Hindlimb muscle (tissue), 1 donor: ENCODE measurements at places on chromosomes 7 and 10.

GRCh38 chr7:22561321-22561811, 61.4 kb upstream of the STEAP1B start:
- DNase-seq: peak; percentile 85

GRCh38 chr7:23893942-23894891, 184.2 kb downstream of the STK31 start:
- DNase-seq: no peak

DNA sequence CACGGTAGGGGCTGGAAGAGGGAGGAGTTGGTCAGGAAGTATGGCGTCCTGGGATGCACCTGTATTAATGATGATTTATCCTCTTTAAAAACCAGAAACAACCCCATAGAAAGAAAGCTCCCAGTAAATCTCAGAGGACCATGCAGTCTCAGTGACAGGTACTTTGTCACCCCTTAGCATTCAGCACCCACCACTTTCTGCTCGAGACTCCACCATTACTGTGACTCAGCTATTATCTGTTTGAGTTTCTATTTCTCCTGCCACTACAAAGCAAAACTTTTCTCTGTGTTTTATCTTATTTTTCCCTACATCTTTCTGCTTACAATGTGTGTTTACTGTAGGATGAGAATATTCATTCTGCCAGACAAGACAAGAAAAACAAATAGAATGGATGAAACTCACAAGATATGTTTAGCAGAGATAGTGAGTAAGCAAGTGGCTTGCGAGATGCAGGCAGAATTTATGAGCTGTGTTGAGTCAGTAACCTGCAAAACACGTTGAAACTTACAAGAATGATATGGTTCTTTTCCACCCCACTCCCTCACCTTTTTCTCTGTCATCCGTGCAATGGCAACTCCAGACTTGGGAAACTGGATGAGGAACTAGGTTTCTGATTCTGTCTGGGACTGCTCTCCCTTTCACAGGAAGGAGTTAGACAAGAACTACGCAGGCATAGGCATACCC, 127.1 kb downstream of the AOAH start:
- no peak for DNase-seq

DNA sequence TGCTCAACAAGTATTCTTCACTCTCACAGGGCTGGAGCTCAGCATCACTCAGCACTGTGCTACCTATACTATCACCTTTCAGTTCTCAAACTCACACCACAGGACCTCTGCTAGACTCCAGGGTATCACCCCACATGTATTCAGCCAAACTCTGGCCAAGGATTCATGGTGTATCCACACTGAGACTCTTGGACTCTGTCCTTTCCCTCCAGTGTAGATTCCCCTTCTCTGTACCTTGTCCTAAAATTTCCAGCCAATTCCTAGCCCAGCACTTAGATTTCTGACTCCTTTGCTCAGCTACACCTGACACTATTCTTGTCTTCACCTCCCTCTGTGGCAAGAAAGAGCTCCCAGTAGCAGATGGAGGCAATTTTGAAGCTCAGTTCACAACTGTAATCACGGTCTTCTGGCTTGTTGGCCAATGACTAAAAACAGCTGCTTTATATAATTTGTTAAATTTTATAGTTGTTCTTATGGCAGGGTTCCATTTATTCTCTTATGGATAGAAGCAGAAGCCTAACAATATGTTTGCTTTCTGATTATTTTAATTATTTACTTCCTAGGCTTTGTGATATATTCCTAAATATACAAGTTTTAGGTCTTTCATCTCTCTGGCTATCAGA, 258.8 kb downstream of the THSD7A start:
- no peak for DNase-seq

- no peak for DNase-seq
Observed at GRCh38 chr7:122327969-122328368, 23.4 kb upstream of the FEZF1 start.

DNA sequence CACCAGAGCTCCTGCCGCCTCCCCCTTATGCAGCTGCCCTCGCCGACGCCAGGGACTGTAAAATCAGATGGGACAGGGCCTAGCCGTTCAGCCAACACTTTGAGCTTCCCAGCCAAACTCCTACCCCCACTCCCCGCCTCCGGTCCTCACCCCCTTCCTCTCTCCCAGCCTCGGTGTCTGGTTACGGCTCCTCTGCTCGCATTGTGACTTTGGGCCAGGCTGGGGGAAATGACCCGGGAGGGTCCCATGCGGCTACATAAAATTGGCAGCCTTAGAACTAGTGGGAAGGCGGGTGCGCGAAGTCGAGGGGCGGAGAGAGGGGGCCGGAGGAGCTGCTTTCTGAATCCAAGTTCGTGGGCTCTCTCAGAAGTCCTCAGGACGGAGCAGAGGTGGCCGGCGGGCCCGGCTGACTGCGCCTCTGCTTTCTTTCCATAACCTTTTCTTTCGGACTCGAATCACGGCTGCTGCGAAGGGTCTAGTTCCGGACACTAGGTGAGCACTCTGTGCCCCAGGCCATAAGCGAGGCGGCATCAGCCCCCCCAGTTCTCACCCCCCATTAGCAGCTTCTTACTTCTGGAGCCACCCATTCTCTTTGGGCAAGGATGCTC, at the start of gene KAZALD1:
KAZALD1 (plus strand) TSS at position 366 of the 608 bp plus-strand sequence. CDS start 604 bp downstream, outside the sequence.
- peak; percentile 96 for DNase-seq

DNA sequence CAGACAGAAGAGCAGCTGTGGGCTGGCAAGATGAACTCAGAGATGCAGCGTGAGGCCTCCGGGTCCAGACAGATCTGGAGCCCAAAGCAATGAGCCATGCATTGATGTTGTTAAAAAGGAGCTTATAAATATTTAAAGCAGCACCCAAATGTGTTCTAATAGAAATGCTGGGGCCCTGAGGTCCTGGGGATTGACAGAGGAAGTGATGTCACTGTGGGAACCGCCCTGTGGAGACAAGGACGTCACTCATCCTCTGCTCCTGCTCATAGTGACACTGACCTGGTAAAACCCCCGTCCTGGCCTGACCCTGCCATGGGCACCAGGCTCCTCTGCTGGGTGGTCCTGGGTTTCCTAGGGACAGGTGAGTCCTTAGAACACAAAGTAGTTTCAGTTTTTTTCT, 197.0 kb upstream of the PRSS58 start:
- DNase-seq: no peak

- no peak for DNase-seq
Observed at GRCh38 chr7:43076189-43076605, 36.2 kb upstream of the HECW1 start.

DNA sequence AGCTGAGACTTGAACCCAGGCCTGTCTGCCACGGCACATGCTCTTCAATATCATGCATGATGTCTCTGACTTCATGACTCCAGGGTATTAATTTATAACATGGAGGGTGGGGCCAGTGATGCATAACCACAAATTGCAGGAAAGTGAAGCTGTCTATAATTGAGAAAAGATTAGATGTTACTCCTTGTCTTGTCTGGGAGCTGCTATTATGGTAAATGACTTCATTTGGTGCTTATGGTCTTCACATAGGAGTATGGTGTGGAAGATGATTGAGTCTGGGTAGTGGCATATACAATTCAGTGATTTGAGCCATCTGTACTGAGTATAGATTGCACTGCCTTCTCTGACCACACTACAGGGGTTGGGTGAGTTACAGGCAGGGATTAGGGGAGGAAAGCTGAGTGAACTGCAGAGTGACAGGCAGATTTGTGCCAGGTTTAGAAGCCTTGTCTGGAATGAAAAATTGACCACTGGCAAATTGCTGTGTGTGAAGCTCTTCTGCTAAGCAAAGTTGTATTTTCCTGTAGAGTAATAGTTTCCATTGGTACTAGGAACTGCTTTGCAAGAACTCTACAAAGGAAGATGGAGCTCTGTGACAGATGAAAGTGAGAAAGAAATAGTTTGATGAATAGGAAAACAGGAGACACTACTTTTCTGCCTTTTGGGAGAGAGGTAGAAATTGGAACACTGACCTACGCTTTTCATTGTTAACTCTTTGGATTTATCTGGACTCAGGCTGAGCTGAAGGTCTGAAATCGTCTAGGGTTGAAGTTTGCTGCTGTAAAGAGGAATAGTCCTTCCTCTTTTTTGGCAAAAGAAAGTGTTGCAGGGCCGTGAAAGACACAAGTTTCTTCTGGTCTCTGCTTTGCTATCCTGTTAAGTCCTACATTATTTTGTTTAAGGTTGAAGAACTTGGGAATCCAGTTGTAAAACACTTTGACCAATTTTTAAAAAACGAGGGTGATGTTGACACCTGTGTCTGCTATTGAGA, 2.7 kb downstream of the SND1 start:
- no peak for DNase-seq

- DNase-seq: no peak
Observed at GRCh38 chr7:132553031-132553430, 23.2 kb downstream of the PLXNA4 start.

- no peak for DNase-seq
Observed at GRCh38 chr10:92732958-92733357, 43.2 kb downstream of the HHEX start.

- no peak for DNase-seq
Observed at GRCh38 chr10:13773043-13773442, 186.3 kb downstream of the PRPF18 start.

DNA sequence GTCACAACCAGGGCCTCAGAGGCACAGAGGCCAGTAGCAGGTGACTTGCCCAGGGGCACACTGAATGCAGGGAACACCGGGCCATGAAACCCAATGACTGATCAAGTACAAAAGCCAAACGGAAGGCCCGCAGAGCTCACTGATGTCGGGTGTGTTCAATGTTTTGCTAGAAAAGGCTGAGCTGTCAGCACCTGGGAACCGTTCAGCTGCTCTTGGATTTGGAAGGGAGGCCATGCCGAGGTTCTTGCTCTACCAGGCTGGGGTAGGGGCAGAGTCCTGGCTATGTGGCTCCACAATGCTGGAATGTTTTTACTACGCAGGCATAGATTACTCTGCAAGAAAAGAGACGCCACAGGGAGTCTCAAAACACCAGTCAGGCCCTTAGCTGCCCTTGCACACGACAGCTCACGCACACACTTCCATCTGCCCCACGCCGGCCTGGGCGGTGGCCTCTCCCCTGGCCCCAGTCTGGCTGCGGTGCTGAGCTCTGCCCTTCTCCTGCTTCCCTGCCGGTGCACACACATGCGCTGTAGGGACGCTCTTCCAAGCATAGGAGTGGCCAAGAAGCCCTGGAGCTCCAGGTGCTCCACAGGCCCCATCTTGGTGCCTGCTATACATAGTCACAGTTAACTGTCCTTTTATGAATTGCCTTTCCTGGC, 79.9 kb downstream of the ZRANB1 start:
- DNase-seq: no peak

GRCh38 chr7:133691727-133692610, 435.2 kb upstream of the LRGUK start:
- DNase-seq: no peak

GRCh38 chr10:60511477-60512229, 122.0 kb upstream of the ANK3 start:
- DNase-seq: no peak

DNA sequence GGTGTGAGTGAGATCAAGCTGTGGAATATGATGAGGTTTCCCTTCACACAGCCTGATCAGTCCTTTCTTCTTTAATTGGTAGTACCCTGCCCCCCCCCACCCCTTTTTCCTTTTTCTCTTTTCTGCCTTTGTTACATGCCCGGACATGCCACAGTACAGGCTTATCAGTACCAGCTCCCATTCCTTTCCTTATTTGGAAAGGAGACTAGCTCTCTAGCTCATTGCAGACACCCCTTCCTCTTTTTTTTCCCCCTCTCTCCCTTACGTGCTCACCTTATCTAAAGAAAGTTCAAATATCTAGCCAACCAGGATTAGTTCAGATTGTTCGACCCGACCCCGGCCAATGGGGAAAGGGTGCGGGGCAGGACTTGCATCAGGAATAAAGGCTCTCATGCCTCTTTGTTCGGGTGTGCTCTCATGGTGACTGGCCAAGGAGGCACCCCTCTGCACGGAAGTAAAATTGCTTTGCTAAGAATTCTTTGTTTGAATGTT, 230.4 kb downstream of the ACTR3B start:
- no peak for DNase-seq

- DNase-seq: no peak
Observed at GRCh38 chr10:120559800-120560199, 102.8 kb downstream of the PLPP4 start.

DNA sequence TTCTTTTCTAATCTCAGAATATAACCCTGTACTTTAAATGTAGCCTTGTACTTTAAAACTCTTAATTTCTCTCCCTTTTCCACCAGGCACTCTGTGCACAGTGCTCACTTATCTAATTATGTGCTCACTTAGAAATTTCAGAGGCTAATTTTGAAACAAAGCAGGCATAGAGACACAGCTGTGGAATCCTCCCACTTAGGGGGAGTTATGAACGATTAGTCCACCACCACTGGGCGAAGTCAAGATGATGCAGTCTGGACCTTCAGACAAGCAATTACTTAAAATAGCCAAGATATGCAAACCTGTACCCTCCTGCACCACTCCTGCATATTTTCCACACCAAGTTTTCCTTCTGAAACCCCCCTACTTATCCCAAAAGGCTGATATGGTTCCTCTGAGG, 143.0 kb downstream of the STK31 start:
- DNase-seq: no peak

- no peak for DNase-seq
Observed at GRCh38 chr10:72267381-72267780, 6.3 kb upstream of the DDIT4 start.

DNA sequence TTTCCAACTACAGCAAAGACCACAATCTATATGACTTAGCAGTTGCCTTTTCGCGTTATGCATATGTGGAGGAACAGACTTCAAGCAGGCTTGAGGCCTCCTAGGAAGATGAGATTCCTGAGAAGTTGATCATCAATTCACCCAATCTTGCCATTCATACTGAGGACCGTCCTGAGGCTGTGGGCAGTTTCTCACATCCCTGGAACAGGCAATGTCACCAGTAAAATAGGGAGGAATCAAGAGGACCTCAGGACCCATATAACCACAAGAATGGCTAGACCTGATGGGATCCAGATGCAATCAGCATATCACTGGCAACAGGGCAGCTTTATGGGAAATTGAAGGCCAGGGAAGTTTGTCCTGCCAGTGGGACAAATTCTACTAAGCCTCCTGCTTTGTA, 17.3 kb downstream of the KDM7A start:
- DNase-seq: no peak

DNA sequence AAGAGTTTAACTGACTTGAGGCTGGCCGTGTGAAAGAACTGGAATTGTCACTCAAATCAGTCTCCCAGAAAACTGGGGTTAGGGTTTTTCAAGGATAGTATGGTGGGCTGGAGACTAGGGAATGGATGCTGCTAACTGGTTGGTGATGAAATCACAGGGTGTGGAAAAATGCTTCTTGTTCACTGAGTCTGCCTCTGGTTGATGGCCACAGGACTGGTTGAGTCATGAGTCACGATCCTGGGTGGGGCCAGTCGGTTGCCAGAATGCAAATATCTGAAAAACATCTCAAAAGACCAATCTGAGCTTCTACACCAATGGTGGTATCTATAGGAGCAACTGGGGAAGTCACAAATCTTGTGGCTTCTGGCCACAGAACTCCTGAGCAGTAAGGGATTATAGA, 16.3 kb upstream of the BAMBI start:
- DNase-seq: no peak

- DNase-seq: no peak
Observed at GRCh38 chr10:1498746-1499358, 238.5 kb downstream of the ADARB2 start.

DNA sequence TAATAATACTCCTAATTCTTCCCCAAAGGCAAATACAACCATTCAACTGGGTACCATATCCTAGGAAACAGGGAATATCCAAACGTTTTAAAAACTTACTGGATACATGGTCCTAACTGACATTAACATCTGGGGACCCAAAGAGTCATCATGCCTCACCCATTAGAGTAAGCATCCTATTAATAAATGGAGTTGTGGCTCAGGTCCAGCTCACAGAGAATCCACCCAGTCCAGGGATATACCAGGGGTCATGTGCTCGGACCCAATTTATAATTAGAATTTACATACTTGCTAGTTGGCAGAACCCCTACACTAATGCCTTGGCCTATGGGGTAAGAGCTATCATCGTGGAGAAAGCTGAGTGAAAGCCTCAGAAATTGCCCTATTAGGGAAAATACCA, 670.0 kb downstream of the XPNPEP1 start:
- DNase-seq: no peak
